ENCODE measurements at places on chromosomes 16 and 17.

DNA sequence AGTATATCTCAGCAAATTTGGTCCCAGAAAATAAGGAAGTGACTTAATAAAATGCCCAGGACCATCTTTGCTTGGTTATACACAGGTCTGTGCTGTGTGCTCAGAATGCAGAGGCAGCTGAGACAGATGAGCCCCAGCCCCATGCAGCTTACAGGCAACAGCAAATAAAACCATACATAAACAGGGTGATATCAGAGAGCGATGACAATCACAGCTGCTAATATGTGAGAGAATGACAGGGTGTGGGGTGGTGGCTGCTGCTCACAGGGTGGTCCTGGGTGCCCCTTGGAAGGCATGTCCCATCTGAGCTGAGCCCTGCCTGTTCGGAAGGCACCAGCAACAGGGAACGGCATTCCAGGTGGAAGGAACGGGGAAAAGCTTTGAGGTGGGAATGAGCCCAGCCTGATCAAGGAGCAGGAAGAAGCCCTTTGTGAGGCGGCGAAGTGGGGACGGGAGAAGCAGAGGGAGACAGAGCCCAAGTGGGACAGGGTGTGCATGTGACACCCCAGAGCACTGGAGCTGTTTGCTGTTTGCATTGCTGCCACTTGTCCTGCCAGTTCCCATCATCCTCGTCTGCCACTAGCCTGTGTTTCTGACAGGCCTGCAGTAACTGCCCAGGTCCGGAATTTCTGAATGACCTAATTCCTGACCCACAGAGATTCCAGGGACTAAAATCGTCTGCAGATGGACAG is 150.5 kb downstream of the KATNIP start:
- no peak for DNase-seq

GRCh38 chr16:50040018-50040417 is 15.0 kb downstream of the CNEP1R1 start:
- no peak for DNase-seq

DNA sequence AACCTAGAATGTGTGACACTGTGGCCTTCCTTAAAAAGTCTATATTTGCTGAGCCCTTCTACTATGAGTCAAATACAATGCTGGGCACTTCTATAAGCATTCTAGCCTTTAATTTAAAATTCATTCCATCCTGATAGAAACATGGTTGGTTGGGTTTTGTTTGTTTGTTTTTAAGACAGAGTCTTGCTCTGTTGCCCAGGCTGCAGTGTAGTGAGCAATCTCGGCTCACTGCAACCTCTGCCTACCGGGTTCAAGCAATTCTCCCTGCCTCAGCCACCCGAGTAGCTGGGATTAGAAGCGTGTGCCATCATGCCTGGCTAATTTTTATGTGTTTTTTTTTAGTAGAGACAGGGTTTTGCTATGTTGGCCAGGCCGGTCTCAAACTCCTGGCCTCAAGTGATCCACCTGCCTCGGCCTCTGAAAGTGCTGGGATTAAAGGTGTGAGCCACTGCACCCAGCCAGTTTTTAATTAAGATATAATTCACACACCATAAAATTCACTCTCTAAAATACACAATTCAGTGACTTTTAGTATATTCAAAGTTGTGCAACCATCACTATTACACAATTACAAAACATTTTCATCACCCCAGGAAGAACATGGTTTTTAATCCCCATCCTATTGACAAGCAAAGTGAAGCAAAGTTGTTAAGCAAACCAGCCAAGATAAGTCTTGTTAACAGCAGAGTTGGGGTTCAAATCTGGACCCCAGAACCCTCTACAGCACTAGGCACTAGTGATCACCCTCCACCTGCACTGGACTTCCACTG is 42.8 kb downstream of the CMTM4 start:
- peak; percentile 23 for DNase-seq

DNA sequence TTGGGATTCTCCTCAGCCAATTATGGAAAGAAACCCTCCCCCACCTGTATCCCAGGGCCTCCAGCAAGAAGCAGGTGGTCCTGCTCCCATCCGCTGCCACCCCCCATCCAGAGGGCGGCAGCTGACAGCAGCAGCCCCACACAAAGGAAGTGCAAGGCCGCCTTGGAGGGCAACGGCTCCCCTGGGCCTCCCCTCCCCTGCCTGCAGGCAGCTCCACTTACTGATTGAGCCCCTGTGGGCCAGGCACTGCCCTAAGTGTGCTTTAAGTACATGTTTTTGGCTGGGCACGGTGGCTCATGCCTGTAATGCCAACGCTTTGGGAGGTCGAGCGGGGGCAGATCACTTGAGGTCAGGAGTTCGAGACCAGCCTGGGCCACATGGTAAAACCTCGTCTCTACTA is 257.6 kb downstream of the PARN start:
- no peak for DNase-seq

DNA sequence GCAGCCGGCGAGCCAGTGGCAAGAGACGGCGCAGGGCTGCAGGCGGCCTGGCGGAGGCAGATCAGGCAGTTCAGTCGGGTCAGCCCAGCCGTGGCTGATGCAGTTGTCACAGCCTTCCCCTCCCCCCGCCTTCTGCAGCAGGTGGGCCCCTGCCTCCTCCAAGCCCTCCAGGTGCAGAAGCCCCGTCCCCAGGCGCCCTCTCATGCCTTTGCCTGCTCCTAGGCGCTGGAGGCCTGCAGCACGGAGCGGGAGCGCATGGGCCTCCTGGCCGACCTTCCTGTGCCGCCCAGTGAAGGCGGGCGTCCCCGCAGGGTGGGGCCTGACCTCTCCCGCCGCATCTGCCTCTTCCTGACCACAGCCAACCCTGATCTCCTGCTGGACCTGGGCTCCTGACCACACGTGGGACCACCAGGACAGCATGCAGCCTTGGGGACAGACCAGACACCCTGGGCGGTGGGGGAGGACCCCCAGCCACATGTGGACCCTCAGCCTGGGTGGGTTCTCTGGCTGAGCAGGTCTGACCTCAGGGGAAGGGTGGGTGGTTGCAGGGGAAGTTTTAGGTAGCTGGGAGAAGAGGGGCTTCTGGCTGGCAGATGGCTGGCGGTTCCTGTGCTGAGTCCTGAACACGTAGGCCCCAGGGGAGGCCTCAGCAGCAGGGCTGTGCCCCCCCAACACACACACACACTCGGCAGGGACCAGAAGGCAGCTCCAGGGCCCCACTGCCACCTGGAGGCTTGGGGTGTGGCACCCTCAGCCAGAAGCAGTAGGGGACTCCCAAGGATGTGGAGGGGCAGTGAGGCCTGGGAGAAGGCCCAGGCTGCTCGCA is 3.1 kb upstream of the MRPS34 start:
- DNase-seq = no peak

DNA sequence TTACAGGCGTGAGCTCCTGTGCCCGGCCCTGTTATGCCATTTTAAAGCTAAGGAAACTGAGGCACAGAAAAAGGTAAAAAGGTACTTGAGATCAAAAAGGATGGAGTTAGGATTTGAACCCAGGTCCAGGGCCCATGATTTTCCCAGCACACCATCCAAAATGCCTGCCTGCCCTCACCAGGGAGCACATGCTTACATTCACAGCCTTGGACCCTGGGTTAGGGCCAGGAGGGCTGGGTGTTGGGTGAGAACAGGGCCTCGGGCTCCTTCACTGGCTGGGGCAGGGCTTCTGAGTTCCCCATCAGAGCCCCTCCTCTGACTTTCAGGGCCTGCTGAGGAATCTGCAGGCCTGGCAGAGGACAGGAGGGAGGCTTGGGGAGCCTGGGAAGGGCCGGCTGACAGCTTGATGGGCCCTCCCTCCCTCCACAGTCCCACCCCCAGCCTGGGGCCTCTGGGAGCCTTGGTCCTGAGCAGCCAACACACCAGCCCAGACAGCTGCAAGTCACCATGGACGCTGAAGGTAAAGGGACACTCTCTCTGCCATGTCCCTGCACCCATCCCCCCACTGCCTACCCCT is at the start of gene QPRT:
QPRT (plus strand) TSS at position 490 of the 577 bp plus-strand sequence; CDS start at position 508, 18 bp downstream.
- DNase-seq = peak; percentile 90

DNA sequence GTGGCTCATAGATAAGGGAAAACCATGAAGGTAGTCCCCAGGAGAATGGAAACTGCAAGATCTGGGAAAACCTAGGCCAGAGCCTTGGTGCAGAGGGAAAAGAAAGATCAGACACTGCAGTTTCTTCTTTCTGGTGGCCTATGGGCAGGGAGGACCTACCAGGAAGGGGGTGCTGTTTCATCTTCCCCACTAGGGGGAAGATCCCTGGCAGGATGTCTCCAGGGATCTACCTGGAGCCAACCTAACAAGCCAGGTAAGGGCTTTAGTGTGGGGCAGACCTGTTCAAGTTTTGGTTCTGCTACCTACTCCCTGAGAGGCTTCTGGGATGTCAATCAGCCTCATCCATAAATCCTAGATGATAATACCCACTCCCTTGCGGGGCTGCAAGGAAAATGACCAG is 21.4 kb downstream of the TOM1L2 start:
- DNase-seq = no peak

- no peak for DNase-seq
Observed at GRCh38 chr17:28317966-28318758, 838 bp upstream of the TMEM97 start.

DNA sequence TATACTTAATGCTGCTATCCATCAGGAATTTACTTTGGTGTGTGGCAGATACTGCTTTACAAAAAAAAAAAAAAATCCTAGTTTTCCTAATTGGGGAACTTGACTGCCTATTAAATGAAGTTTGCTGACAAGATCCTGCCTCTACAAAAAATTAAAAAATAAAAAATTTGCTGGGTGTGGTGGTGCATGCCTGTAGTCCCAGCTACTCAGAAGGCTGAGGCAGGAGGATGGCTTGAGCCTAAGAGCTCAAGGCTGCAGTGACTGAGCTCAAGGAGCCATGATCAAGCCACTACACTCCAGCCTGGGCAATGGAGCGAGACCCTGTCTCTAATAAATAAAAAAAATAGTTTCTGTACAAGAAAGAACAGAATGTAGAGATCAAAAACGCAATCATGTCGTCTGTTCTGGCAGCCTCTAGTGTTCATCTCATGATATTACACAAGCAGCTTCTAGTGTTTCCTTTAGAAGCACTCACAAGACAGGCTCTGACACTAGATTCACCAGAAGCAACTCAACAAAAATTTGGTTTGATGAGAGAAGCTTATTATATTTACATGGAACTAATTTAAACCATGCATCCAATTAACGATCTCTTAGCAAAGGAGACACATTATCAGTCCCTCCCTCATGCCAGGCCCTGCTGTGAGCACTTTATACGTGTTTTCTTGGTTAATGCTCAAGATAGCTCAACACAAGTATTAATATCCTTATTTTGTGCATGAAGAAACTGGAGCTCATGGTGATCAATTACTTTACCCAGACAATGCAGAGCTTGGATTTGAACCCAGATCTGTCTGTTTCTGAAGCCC is 6.8 kb upstream of the KRTAP17-1 start:
- DNase-seq = peak; percentile 60

GRCh38 chr16:85072947-85073346 is 39.3 kb downstream of the CIBAR2 start:
- no peak for DNase-seq

- no peak for DNase-seq
Observed at GRCh38 chr16:1474082-1474795, 589 bp downstream of the CLCN7 start.

DNA sequence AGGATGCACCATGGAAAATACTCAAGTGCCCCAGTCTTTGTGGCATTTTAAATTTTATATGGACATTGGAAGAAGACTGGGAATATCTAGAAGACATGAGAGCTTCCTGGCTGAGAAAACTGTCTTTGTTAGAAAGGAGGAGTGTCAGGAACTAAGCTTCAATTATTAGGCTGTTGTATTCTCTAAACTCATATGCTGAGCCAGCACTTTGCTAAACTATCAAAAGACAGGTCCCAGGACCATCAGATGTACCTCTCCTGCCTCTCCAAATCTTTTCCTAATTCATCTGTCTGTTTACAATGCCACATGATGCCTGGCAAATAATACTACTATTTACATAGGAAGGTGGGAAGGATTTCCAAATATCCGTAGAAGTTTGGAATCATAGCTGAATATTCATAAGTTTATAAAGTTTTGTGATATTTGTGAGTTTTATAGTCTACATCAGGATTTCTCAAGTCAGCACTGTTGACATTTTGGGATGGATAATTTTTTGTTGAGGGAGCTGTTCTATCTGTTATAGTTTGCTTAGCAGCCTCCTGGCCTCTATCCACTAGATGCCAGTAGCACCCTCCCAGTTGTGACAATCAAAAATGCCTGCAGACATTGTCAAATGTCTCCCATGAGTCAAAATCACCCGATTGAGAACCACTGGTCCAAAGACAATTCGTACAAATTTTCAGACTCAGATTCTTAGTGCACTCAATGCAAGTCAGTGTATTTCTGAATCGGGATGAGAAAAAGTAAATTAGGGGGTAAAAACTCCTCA is 61.2 kb upstream of the NETO2 start:
- DNase-seq = no peak

GRCh38 chr17:35088356-35088880 is 24.9 kb upstream of the RFFL start:
- peak; percentile 80 for DNase-seq

- no peak for DNase-seq
Observed at GRCh38 chr17:3810019-3810418, 9.0 kb upstream of the ITGAE start.

GRCh38 chr16:2121853-2122252 is 13.8 kb downstream of the PKD1 start:
- DNase-seq = no peak

- DNase-seq = no peak
Observed at GRCh38 chr17:32320847-32321246, 21.1 kb downstream of the C17orf75 start.

DNA sequence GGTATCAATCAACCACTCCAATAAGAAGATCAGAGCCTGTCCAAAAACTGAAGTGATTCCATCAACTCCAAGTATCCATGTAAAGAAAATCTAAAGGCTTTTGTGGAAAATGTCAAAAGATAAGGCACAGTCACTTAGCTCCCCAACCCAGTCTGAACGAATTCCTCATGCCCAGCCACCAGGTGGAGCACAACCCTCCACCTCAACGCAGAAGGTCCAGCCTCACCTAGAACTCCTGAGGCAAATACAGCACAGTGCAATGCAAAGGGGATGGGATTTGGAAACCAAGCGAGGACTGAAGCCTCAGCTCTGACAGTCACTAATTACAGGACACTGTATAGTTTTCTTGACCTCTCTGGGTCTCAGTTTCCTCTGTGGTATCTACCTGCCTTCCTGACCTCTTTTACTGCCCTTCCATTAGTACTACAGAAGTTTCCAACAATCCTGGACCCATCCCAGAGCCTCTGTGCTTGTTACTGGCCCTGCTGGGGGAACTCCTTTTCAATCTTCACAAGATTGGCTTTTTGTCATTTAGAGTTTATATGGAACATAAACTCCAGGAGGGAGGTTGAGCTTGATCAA is 2.0 kb downstream of the NCBP3 start:
- DNase-seq = peak; percentile 43

DNA sequence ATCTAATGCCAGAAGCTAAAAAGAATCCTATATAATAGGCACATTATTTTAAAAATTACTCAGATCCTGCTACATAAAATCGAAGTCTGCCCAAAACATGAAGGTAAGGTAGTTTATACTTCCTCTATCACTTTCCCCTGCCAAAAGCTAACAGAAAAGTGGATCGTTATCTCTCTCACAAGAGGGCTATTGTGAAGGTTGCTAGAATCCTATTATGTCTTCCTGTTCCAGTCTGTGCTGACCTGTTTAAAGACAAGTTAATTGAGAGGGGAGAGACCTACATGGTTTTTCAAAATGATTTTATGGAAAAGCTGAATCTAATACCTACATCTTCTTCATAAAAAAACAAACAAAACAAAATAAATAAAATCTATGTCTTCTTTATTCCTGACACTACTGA is 1410.9 kb upstream of the CDH8 start:
- no peak for DNase-seq

GRCh38 chr17:70365091-70365583 is 195.8 kb downstream of the KCNJ2 start:
- DNase-seq = peak; percentile 81

- DNase-seq = peak; percentile 30
Observed at GRCh38 chr16:53743149-53743566, 39.2 kb downstream of the FTO start.

Data from mesenchymal stem cell (in vitro differentiated cells and primary cell).